ENCODE measurements at places on chromosomes 5 and 9. TPM values are rescaled to one million over a fixed set of nuclear protein-coding genes. Genes with fewer than 3 reads are reported as not detected.

Gene PJA2
- total RNA-seq = 55.4 TPM

Gene DMRT3
- not detected for total RNA-seq

Gene ADAMTS13
- 1.0 TPM for total RNA-seq

Gene POC5
- 16.5 TPM for total RNA-seq

Gene IL9
- total RNA-seq = not detected

Gene NUTM2G
- total RNA-seq = not detected

Gene PRUNE2
- not detected for total RNA-seq

Gene FER
- total RNA-seq = 9.1 TPM

Gene DEPDC1B
- 25.5 TPM for total RNA-seq

Gene OR13C3
- not detected for total RNA-seq

Gene SERF1A
- total RNA-seq = 6.8 TPM

Gene ADRB2
- total RNA-seq = 0.18 TPM

Gene KCNT1
- total RNA-seq = not detected

Gene TMEM8B
- 2.8 TPM for total RNA-seq

Gene FOXD4L4
- not detected for total RNA-seq

Gene NCS1
- total RNA-seq = 11.9 TPM

Gene HK3
- not detected for total RNA-seq

Gene OBP2B
- not detected for total RNA-seq

Gene TEX10
- total RNA-seq = 37.0 TPM

Gene OLFML2A
- not detected for total RNA-seq

Gene SIT1
- 69.4 TPM for total RNA-seq

Gene STPG3
- total RNA-seq = not detected

Gene IQGAP2
- total RNA-seq = 30.3 TPM

Gene TLN1
- total RNA-seq = 169 TPM

Gene GLDC
- total RNA-seq = 0.68 TPM
